ENCODE measurements at places on chromosomes 6 and 20. TPM values are rescaled to one million over a fixed set of nuclear protein-coding genes. Genes with fewer than 3 reads are reported as not detected.

The SYNDIG1 gene
- not detected for total RNA-seq

The MYBL2 gene
- 92.0 TPM for total RNA-seq

The SCRT2 gene
- not detected for total RNA-seq

The NMBR gene
- not detected for total RNA-seq

The NCR2 gene
- not detected for total RNA-seq

The KIF13A gene
- 0.19 TPM for total RNA-seq

The PI16 gene
- not detected for total RNA-seq

The MBOAT1 gene
- 11.6 TPM for total RNA-seq

The TRAM2 gene
- total RNA-seq = 2.7 TPM

The SIRPD gene
- total RNA-seq = not detected

The RAB32 gene
- 0.19 TPM for total RNA-seq

The SMLR1 gene
- total RNA-seq = not detected

The TINAG gene
- total RNA-seq = not detected

The SLC25A27 gene
- total RNA-seq = 1.5 TPM

The GDAP1L1 gene
- not detected for total RNA-seq

Data from activated CD8-positive, alpha-beta memory T cell treated with anti-CD3 and anti-CD28 coated beads for 36 hours (primary cell).